Placental pericyte (primary cell): ENCODE measurements at places on chromosomes 6 and 20. TPM values are rescaled to one million over a fixed set of nuclear protein-coding genes. Genes with fewer than 3 reads are reported as not detected.

The PRSS35 gene
- 0.44 and 0.72 TPM in 2 replicates for total RNA-seq

The TUBB2A gene
- 20.4 and 171 TPM in 2 replicates for total RNA-seq

The HLA-DMA gene
- total RNA-seq: 0.14 and 1.5 TPM in 2 replicates

The TGM3 gene
- total RNA-seq: not detected in 2 replicates

The OOEP gene
- total RNA-seq: 0.72 and 0.88 TPM in 2 replicates

The NKX2-4 gene
- total RNA-seq: not detected in 2 replicates

The RNF114 gene
- total RNA-seq: 103 and 146 TPM in 2 replicates

The AURKA gene
- 3.7 and 102 TPM in 2 replicates for total RNA-seq

The SLC12A5 gene
- total RNA-seq: under 0.01 TPM in 1 of 2 replicates, not detected in the other

The HLA-DOB gene
- 0.14 TPM in 1 of 2 replicates, not detected in the other for total RNA-seq

The CDKAL1 gene
- 14.4 and 30.5 TPM in 2 replicates for total RNA-seq
